ENCODE measurements at places on chromosomes 2 and 18.

- no peak for DNase-seq
Observed at GRCh38 chr2:96913398-96914202, 43.7 kb upstream of the SEMA4C start.

GRCh38 chr2:60379216-60379615 is 174.2 kb downstream of the BCL11A start:
- DNase-seq = no peak

- DNase-seq = no peak
Observed at GRCh38 chr2:45263147-45263546, 253.9 kb upstream of the SIX2 start.

DNA sequence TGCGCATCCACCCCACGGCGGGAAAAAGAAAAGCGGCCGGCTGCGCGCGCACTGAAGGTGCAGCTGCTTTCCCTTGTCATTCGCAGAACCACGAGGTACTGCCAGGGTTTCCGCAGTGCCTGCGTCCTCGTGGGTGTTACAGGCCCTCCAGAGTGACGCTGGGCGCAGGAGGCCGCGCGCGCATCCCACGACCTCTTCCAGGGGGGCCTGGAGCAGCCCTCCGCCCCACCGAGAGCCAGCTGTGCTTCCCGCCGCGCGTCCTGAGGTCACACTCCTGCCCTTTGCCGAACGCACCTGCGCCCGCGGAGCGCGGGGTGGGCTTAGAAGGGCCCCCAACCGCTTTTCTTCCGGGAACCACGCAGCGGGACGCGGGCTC is 378 bp upstream of the IAH1 start:
- DNase-seq = peak; percentile 28

DNA sequence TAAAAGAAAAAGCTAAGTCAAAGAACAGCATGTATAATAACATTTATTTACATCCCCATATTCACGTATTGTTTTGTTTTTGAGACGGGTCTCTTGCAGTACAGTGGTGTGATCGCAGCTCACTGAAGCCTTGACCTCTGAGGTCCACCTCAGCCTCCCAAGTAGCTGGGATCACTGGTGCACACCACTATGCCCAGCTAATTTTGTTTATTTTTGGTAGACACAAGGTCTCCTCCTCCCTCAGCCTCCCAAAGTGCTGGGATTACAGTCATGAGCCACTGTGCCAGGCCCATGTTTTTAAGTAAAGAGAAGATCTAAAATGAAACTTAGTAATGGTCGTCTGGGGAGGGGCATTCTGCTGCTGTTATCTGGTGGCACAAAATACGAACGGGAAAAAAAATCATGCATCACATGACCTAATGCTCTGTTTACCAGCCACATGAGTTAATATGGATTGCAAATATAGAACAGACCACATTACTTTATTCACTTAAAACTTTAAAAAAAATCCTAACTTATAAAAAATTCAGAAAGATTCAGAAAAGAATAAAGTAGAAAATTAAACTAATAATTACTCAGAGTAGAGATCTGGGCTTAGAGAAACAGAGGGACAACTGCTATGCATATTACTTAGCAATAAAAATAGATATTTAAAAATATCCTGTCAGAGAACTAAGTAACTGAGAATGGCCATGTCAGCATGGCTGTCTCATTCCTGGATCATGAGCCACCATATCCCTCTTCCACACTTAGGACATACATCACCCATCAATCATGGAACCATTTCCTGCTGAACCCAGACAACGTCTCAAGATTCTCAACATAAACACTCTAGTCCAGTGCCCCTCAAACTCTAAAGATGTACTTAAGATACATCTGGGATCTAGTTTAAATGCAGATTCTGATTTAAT is 7.3 kb downstream of the MMADHC start:
- DNase-seq = no peak

DNA sequence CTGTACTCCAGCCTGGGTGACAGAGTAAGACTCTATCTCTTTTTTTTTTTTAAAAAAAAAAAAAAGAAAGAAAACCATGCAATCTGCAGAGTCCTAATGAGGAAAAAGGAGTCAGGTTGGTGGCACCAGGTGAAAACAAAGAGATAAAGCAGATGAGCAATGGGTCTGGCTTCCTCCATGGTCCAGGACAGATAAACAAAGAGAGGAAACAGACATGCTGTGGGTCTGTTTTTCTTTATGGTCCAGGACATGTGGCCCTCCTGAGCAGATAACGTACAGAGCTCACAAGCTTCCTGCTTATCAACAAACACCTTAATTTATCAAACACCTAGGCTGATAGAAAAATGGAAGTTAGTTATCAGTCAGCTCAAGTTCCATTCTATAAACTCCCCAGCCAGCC is 24.4 kb upstream of the TUBB6 start:
- DNase-seq = no peak

DNA sequence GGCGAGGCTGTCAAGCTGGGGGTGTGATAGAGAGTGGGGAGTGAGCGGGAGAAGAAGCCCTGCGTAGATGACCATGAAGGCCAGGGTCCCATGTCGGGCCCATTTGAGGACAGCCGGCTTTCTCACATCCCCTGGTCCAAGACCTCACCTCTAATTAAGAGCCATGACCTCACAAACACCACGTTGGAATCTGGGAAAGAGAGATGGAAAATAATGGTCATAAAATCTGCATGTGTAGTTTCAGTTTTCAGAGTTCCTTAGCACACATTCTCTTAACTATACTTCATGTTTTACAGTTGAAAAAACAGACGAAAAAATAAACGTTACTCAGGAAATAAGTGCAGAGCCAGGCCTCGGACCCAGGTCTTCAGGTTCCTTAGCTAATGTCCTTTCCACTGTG is 244.8 kb upstream of the SIX2 start:
- DNase-seq = no peak

DNA sequence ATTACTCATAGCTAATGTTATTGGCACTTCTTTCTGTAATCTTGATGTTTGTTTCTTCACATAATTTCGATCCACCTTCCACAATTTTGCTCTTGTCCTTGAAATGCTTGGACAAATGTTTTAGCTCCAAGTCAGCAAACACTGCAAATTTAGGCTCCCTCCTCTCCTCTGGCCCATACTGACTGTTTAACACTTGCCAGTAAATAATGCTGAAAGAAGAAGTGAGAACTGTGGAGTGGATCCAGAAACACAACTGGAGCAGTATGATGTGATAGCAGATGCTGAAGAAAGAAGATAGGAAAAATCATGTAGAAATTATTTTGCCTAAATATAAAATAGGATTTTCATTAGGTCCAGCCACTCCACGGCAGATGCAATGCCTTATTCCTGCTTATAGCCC is 415.0 kb upstream of the GYPC start:
- DNase-seq = no peak

All from stimulated activated CD4-positive, alpha-beta T cell treated with anti-CD3 and anti-CD28 coated beads, TNF-alpha, amount 100 ng/mL, for 48 hours (primary cell).